Activated naive CD8-positive, alpha-beta T cell treated with anti-CD3 and anti-CD28 coated beads for 36 hours (primary cell): ENCODE measurements at places on chromosomes 1 and 21. TPM values are rescaled to one million over a fixed set of nuclear protein-coding genes. Genes with fewer than 3 reads are reported as not detected.

DNA sequence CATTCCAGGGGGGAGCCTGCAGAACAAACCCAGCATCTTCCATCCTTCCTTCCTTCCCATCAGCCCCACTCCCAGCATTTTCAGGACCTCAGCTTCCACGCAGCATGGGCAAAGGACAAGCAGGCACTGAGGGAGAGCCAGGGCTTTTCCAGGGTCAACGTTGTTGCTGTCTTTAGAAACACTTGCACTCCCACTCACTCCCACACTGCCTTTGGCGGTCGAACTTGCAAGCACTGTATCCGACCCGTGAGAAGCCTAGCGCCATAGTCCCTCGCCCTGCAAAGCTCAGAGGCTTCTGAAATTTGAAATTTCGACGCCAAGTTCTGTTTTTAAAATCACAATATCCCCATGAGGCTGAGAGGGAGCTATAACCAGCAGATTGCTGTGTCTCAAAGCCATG lies 47.4 kb downstream of the KCNAB2 start:
- DNase-seq: no peak

DNA sequence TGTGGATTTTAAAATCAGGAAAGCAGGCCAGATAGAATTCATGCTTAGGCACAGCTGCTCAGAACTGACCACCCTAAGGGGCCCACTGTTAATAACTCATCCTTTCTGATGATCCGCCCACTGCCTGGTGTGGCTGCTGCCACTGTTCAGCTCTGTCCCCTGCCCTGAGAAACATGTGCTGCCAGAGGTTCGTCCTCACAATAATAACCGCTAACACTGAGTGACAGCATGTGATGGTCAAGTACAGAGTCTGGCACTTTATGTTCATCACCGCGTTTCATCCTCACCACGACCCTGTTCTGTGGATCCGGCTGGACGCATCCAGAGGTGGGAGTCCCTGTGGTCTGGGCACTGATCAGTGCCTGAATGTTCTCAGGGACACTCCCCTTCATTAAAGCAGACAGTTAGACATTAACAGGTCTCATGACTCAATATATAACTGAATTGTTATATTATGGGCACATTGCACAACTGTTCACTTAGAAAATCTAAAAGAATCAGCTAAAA lies 108.6 kb downstream of the SIM2 start:
- no peak for DNase-seq

DNA sequence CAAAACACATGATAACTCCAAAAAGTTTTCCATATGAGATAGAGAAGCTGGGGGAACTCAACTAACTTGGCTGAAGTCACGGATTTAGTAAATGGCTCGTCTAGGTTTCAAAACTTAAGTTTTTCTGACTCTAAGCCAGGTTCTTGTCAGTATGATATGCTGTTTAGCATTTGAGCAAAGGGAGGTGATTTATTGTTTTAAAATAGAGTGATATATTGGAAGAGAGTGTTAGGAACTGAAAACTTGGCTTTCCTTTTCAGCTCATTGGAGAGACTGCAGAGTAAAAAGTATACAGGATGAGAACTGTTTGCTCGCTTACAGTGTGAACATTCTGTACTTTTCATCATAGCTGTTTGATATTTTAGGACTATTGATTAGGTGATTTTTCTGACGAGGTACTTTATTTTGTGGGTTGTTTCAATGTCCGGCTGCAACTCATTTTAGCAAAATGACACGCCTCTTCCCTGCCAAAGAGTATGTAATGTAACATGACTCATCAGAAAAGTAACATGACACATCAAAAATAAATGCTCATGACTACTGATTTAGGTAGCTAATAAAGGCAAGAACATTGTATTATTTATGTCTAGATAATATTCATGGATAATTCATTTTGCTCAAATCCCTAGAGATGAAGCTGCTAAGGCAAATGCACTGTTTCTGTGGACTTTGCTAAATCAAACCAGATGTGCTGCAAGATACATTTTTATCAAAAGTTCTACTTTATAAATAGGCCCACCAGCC lies 355.1 kb downstream of the GPATCH2 start:
- DNase-seq: no peak

DNA sequence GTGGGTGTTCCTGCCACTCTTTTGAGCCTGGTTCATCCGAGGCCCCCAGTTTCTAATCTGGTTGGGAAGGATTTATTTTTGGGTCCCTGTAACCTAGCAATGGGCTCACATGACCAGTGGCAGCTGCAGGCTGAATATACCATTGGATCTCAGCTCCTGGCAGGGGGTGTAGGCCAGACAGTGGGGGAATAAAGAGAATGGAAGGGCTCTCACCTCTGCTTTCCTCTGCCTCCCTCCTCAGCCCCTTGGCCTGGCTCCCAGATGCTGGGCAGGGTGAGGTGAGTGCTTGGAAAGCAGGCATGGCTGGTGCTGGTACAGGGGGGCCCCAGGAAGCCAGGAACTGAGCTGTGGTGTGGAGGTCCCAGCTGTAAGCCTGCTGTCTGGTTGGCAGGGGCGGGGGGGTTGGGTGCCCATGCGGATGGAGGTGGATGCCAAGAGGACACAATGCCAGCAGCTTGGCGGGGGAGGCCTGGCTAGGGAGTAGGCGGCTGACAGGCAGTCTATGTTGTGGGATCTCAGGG lies 3.6 kb upstream of the GPR61 start:
- no peak for DNase-seq

GRCh38 chr1:232923739-232924386 lies 26.5 kb upstream of the NTPCR start:
- peak; percentile 52 for DNase-seq

- DNase-seq: no peak
These were observed 30.2 kb downstream of the TMPRSS2 start for GRCh38 chr21:41477641-41478318.

DNA sequence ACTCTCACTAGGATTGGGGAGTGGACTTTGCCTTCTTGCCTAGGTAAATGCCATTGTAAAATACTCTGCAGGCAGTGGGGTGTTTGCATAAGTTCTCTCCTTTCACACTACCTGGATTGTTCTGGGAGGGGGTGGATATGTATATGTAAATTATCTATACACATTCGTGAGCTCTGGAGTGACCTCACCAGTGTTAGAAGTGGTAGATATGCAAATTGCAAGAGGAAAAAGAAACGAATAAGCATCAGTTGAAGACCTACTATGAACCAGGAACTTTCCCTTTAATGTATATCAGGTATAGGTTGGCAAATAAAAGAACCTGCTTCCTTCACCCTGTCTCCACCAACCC lies 1.5 kb upstream of the ARHGEF11 start:
- DNase-seq: no peak

DNA sequence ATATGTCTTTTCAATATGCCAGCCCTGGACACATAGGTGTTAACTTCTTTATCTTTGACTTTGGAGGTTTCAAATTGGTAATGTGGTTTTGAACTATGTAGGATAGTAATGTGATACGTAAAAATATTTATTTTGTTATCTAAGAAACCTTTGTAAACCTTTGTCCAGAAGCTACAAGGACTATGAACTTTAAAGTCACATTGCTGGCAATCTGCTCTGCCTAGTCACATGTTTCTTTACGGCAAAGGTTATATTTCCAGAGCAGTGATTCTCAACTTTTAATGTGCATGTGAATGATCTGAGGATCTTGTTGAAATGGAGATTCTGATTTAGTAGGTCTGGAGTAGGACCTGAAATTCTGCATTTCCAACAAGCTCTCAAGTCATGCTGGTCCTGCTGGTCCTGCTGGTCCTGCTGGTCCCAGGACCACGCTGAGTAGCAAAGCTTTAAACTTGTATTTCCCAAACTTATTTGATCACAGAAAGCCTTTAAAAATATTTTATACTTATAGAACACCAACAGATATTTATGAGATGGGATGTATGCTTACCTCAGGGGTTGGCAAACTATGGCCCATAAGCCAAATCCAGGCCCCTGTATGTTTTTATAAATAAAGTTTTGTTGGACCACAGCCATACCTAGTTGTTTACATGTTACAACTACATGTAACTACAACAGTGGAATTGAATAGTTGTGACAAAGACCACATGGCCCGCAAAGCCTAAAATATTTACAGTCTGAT lies 57.9 kb upstream of the QSOX1 start:
- no peak for DNase-seq

- no peak for DNase-seq
These were observed 20.9 kb upstream of the AGTRAP start for GRCh38 chr1:11714831-11715575.

GRCh38 chr1:7590426-7590790 lies 180.7 kb upstream of the VAMP3 start:
- DNase-seq: no peak

GRCh38 chr1:38277646-38278045 lies 231.1 kb upstream of the POU3F1 start:
- no peak for DNase-seq

- no peak for DNase-seq
These were observed 71.1 kb upstream of the DIRAS3 start for GRCh38 chr1:68121536-68121935.

DNA sequence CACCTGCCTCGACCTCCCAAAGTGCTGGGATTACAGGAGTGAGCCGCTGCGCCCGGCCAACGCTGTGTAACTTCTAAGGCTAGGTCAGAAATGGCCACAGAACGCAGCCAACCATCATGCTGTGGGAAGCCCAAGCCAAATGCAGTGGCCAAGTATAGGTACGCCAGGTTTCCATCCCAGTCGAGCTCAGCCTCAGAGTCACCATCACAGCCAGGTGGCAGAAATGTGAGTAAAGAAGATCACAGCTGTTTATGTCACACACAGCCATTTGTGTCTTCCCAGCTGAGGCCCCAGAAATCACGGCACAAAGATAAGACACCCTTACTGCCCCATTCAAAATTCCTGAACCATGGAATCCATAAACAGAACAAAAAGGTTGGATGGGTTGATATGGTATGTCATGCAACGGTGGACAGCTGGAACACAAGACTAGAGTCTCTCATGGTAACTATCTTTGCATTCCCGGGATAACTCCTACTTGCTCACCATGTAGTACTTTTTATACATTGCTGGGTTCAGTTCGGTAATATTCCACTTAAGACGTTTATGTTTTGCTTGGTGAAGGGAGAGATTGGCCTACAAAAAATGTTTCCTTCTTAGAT lies 84.3 kb downstream of the SLC45A1 start:
- DNase-seq: no peak

DNA sequence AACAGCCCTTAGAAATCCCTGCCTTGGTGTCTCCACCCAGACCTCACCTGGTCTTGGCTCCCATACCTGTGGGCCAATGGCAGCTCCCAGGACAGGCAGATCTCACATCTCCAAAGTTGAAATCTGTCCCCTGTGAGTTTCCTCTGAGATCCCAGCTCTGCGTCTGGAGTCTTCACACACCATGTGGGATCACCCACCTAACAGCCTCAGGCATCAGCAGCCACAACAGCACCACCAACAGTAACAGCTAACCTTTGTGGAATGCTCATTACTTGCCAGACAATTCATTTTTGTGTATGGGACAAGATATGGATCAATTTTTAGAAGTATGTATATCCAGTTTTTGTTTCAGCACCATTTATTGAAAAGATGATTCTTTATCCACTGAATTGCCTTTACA lies 523.2 kb downstream of the MATN1 start:
- DNase-seq: no peak

DNA sequence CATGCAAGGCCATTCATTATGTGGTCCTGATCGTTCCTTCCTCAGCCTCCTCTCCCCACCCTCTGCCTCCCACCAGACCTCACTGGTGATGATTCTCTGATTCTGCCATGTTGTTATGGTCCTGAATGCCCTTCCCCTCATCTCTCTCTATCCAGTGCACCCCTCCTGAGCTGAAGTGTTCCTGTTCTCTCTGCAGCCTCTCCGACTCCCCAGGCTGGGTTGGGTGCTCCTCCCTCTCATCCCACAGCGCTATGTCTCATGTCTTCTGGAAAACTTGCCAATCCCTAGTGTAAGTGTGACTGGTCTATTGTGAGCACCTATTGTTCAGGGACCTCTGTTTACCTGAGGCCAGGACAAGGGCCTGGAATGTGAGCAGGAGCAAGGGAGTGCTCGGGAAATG lies 11.1 kb upstream of the PEF1 start:
- no peak for DNase-seq

GRCh38 chr1:6019166-6019845 lies 26.4 kb upstream of the KCNAB2 start:
- no peak for DNase-seq

GRCh38 chr1:180881806-180882509 lies 30.7 kb upstream of the KIAA1614 start:
- DNase-seq: no peak

The RORC gene
- 0.06 TPM for total RNA-seq

The LBR gene
- total RNA-seq: 140 TPM

The MUL1 gene
- total RNA-seq: 19.7 TPM

The CFAP107 gene
- total RNA-seq: not detected
